ENCODE measurements at places on chromosomes 12 and 14.

DNA sequence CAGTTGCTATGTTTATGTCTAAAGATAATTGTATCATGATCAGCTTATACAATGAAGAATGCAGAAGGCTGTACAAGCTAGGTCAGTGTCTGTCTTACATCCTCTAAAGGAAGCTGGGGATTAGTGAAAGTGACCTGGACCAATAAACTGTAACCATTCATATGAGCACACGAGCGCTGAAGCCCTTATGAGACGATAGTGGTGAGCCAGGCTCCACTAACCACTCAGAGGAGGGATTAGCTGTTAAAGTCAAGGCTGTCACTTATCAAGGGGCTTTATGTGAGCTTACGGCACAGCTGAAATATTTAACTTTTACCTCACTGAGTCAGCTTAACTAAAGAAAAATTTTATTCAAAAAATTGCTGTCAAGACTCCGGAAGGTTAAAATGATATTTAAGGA, 30.3 kb downstream of the NDUFA12 start:
- no peak for DNase-seq

DNA sequence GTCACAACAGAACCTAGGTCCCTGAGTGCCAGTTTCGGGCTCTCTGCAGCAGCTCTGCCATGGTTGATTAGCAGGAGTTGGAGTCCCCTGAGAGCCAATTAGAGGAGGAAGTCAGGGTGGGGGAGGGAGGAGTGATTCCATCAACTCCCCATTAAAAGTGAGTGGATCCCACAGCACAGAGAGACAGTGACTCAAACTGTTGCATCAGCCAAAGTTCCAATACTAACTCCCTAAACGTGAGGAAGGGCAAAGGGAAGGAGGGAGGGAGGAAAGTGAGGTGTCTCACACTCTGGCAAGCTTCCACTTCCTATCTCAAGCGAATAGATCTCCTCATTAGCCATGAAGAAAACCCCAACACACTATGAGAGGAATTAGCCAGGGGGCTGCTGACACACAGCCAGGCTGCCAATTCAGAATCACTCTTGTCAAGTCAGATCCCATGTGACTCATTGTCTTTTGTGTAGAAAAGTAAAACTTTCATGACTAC, 23.6 kb downstream of the OR11H4 start:
- no peak for DNase-seq

DNA sequence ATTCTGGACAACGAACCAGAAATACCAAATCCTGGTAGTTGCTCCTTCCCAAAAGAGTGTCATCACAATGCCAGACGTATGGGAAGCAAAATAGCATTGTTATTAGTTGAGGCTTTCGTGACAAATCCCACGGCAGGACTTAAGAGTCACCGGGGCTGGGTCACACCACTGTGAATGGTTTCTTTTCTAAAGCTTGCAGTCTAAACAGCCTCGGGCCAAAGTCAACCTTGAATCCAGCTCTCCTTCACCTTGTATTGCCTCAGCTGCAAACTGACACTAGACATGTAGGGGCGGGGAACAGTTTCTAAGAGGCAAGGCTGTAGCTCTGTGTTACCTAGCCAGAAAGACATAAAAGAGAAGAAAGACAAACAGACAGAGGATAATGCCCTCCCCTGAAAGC, 734.8 kb downstream of the MED13L start:
- no peak for DNase-seq

GRCh38 chr12:71942703-71943102, 4.1 kb downstream of the TPH2 start:
- no peak for DNase-seq

DNA sequence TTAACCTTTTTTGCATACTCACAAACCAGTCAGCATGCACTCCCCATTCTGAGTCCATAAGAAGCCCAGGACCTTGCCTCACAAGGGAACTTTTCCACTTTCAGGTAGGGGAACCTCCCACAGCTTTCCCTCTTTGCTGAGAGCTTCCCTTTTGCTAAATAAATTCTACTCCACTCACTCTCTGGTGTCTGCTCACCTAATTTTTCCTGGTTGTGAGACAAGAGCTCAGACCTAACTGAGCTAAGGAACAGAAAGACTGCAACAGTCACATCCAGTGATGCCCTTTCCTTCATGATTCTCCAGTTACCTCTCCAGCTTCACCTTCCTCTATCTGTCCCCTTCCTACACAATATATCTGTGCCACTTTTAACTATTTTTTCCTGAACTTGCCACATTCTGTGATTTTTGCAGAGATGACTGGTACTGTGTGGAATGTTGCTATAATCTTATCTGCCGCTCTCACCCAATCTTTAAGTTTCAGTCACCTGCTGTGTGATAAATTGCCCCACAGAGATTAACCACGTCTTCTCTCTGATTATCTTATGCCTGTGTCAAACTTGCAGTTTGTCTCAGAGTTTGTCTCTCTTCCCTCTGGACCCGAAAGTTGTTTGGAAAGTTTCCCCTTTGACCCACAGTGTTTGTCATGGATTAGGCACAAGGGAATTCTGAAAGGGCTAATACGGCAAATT, 737.1 kb upstream of the FLRT2 start:
- DNase-seq: no peak

GRCh38 chr12:118984161-118984943, 3.0 kb downstream of the SRRM4 start:
- no peak for DNase-seq

- no peak for DNase-seq
Observed at GRCh38 chr12:123916729-123917128, 55.9 kb downstream of the CCDC92 start.

DNA sequence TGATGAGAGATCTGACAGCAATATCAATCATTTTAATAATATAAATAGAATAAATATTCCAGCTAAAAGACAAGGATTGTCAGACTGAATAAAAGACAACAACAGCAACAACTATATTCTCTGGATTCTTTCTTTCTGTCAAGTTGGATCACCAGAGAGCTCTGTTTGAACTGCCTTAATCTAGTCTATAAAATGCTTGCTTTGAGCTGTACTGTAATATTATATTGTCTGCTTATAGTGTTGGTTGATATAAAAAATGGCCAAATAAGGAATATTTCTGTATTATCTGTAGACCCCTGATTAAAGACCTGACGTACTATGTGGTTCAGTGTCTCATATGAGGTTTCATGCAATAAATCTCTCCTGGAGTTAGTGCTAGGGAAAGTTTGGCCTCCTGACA, 46.3 kb upstream of the CSRP2 start:
- DNase-seq: no peak

GRCh38 chr12:31477687-31478086, 113.2 kb downstream of the DENND5B start:
- no peak for DNase-seq

GRCh38 chr14:67487937-67488893, at the start of gene TMEM229B:
TSS of gene TMEM229B (minus strand) at chr14:67488721. CDS start at chr14:67473923, 14,798 bp downstream.
- no peak for DNase-seq

- DNase-seq: no peak
Observed at GRCh38 chr12:46349253-46349652, 23.3 kb downstream of the SLC38A2 start.

DNA sequence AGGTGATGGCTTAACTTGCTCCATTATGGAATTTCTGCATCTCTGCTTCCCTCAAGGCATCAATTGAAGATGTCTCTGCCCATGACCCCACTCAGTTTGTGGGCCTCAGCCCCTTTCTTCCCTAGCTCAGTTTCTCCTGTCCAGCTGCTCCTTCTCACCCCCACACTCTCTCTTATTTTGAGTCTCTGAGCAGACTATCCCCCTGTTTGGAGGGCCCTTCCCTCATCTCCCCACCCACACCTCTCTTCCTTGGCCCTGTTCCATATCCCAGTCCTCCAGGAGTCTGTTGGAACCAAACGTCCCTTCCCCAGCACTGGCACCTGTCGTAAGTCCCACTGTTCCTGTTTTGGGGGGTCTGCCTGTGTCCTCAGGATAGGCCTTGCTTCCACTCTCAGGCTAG, 8.3 kb upstream of the KRT1 start:
- peak; percentile 82 for DNase-seq

DNA sequence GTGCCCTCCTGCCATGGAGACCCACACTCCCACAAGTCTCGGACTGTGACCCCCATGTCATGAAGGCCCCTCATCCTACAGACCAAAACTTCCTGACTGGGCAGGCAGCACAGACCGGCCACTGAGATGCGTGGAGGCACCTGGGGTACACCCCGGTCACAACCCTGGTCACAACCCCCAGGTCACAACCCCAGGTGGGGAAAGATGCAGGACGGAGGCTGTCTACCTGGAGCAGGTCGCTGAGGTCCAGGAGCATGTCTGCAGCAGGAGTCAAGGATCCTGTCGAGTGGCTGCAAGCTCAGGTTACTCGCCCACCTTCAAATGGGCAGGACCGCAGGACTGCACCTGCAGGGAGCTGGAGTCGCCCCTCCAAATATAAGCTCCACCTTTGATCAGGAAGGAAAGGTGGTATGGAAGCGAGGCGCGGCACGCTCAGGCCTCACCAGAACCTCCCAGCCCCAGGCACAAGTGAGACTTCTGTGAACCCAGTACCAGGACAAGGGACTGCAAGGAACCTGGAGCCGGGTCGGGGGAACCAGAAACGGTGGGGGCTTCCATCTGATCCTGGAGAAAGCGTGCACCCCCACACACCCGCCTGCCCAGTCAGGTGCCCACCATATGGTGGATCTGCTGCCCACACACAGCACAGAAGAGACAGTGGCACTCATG, 8.1 kb downstream of the BTBD6 start:
- no peak for DNase-seq

- no peak for DNase-seq
Observed at GRCh38 chr12:112115259-112116045, 6.9 kb upstream of the NAA25 start.

DNA sequence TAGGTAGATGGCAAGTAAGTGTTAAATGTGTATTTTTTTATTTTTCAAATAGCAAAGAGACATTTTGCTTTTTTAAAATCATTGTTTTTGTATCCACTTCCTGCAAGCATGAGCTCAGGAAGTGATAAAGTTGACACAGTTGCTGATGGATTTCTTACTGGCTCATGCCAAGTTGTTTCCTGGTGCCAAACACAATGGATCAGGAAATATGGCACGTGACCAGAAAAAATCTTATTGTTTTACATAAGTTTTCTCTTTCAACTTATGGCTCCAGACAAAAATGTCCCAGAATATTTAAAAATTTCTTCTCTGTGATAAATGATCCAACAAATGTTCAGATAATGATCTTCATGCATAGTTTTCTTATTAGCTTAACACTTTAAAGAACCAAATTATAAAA, 1279.1 kb upstream of the FLRT2 start:
- no peak for DNase-seq

Data from SJSA1 (cell line).